ENCODE measurements at places on chromosomes 2 and 18. TPM values are rescaled to one million over a fixed set of nuclear protein-coding genes. Genes with fewer than 3 reads are reported as not detected.

GRCh38 chr2:145958611-145959010 lies 1438.7 kb upstream of the ZEB2 start:
- H3K27ac ChIP-seq = no peak overlapping the region
- no peaks in the 10 kb centered on the region for H3K27me3 ChIP-seq

- no peak for DNase-seq
- H3K27ac ChIP-seq = peak overlapping the region; percentile 9
- H3K4me3 ChIP-seq = no peak overlapping the region
- H3K27me3 ChIP-seq = no peaks in the 10 kb centered on the region
- H3K4me1 ChIP-seq = peaks cover 4% of the 10 kb centered on the region
- no peaks in the 10 kb centered on the region for H3K36me3 ChIP-seq
Measured at GRCh38 chr18:10015288-10015701, 101.5 kb downstream of the VAPA start.

DNA sequence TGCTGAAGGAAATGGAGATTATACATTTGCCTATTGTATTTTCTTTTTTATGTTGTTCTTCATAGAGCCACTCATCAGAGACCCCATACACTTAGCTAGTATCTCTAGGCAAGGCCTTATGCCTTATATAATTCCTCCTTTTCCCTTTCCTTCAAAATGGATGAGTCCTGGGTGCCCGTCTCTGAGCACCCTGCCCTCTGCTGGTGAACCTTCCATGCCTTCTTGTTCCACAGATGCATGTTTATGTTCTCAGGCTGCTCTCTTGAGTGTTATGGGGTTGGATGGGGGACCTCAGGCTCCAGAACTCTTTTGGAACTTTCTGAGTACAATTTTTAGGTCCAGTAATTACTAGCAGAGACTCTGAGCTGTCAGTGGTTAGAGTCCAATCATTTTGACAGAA lies 368.6 kb upstream of the SPRED2 start:
- no peak for DNase-seq
- H3K36me3 ChIP-seq = no peaks in the 10 kb centered on the region
- no peaks in the 10 kb centered on the region for H3K27me3 ChIP-seq

REG3A gene
- total RNA-seq = not detected

- peaks cover 30% of the 10 kb centered on the region for H3K4me1 ChIP-seq
- peaks cover 2% of the 10 kb centered on the region for H3K27me3 ChIP-seq
- DNase-seq = no peak
- H3K4me3 ChIP-seq = no peak overlapping the region
Measured at GRCh38 chr2:236744281-236744705, 174.7 kb downstream of the ACKR3 start.

DNA sequence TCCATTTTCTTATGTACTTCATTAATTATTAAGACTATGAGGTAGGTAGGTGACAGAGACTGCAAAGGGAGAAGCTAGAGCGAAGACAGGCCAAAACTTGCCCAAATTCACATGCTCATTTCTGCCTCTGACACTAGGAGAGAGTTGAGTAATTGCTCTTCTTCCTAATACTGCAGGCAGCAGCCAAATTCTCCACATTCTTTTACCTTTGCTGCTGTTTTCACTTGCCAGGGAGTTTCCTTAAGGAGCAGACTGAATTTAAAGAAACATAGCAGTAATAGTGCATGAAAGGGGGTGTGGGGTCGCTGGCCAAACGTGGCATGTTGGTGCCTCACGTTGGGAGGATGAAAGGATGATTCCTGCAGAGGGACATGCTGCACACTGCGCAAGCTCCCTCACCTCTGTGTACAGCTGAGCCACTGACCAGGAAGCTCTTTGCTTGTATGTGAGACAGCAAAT lies 12.3 kb downstream of the CRIM1 start:
- no peak overlapping the region for H3K4me3 ChIP-seq
- H3K4me1 ChIP-seq = peaks cover 58% of the 10 kb centered on the region
- DNase-seq = no peak
- no peak overlapping the region for H3K27ac ChIP-seq
- H3K36me3 ChIP-seq = peaks cover 3% of the 10 kb centered on the region
- no peaks in the 10 kb centered on the region for H3K27me3 ChIP-seq

DNA sequence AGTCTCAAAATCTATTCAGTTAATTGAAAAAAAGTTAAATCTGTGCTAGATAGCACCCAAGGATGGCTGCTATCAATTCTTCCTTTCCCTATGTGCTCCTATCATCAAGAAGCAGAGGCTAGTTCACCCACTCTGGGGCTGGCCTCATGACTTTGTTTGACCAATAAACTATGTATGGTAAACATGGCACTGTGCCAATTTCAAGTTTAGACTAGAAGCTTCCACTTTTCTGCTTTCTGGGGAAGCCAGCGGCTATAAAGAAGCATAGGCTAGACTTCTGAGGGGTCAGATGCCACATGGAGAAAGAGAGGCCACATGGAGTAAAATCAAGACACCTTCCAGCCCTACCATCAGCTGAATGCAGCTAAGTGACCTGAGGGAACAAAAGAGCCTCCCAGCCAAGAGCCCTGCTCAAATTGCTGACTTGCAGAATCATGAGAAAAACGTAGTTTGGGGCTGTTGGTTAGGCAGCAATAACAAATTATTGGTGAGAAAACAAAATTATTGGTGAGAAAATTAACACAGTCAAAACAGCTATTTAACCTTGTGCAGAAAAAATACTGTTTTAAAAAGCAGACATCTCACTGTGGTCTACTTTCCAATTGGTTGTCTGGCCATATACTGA lies 86.5 kb upstream of the SLC14A2 start:
- H3K4me3 ChIP-seq = no peak overlapping the region
- DNase-seq = no peak
- no peaks in the 10 kb centered on the region for H3K27me3 ChIP-seq
- no peaks in the 10 kb centered on the region for H3K4me1 ChIP-seq

DNA sequence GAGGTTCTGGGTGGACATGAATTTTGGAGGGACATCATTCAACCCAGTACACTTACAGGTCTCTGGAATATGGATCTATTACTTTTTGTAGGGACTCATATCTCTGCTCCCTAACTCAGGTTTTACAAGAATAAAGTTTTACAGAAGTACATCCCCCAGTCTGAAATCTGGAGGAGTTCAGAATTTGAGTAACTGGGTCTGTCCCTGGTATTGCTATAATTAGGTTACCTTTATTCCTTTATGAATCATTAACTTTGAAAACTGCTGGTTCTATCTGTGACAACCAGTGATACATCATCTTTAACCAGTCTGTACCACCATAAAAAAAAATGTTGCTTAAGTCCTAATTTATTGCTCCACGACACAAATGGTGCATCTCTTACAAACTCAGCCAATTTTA lies 59.9 kb downstream of the INSIG2 start:
- H3K4me1 ChIP-seq = peaks cover 3% of the 10 kb centered on the region
- no peaks in the 10 kb centered on the region for H3K36me3 ChIP-seq
- H3K27ac ChIP-seq = no peak overlapping the region
- DNase-seq = no peak
- no peak overlapping the region for H3K4me3 ChIP-seq

Data from neural crest cell (in vitro differentiated cells).